ENCODE measurements at places on chromosomes 3 and 15. TPM values are rescaled to one million over a fixed set of nuclear protein-coding genes. Genes with fewer than 3 reads are reported as not detected.

Gene CRABP1
- not detected for total RNA-seq

Gene SH2D7
- not detected for total RNA-seq

Gene GPR171
- not detected for total RNA-seq

Gene RTF1
- 13.8 TPM for total RNA-seq

Gene CACNA2D3
- 0.13 TPM for total RNA-seq

Gene RTP3
- not detected for total RNA-seq

Gene LYSMD2
- total RNA-seq, result 4.2 TPM

Gene NANOGP8
- not detected for total RNA-seq

Gene CLK3
- 66.3 TPM for total RNA-seq

Gene KY
- not detected for total RNA-seq

Gene BCL2A1
- 0.38 TPM for total RNA-seq

Gene MYH15
- total RNA-seq, result under 0.01 TPM

Gene SPATA12
- not detected for total RNA-seq

Gene AZI2
- 81.6 TPM for total RNA-seq

Gene KIF9
- total RNA-seq, result 2.1 TPM

Gene NR1D2
- 34.0 TPM for total RNA-seq

Gene DLL4
- total RNA-seq, result not detected

Gene GNAT1
- 0.26 TPM for total RNA-seq

Gene SEMA3F
- total RNA-seq, result 35.5 TPM

Gene EXD1
- under 0.01 TPM for total RNA-seq

Gene SNTN
- total RNA-seq, result not detected

Gene KNG1
- not detected for total RNA-seq

Gene GUCA1C
- total RNA-seq, result not detected

Gene PLA2G4D
- under 0.01 TPM for total RNA-seq

Gene AQP9
- not detected for total RNA-seq

Gene ENTPD3
- total RNA-seq, result 8.4 TPM

Gene PPCDC
- 13.2 TPM for total RNA-seq

Gene TSPAN3
- total RNA-seq, result 187 TPM

Gene ZNF501
- total RNA-seq, result 6.8 TPM

Gene PGBD4
- 1.8 TPM for total RNA-seq

Gene ZNF860
- 3.7 TPM for total RNA-seq

Gene CTXN2
- not detected for total RNA-seq

Gene CPLX3
- not detected for total RNA-seq

Gene RPL39L
- 23.4 TPM for total RNA-seq

Gene HMG20A
- total RNA-seq, result 9.7 TPM

Gene FOXL2
- total RNA-seq, result 0.26 TPM

Gene MFAP1
- total RNA-seq, result 30.3 TPM

Gene GAP43
- not detected for total RNA-seq

All from bronchial epithelial cell (primary cell).